ENCODE measurements at places on chromosomes 5 and 9.

- no peak for DNase-seq
Measured at GRCh38 chr9:132242621-132243155, 80.8 kb downstream of the NTNG2 start.

DNA sequence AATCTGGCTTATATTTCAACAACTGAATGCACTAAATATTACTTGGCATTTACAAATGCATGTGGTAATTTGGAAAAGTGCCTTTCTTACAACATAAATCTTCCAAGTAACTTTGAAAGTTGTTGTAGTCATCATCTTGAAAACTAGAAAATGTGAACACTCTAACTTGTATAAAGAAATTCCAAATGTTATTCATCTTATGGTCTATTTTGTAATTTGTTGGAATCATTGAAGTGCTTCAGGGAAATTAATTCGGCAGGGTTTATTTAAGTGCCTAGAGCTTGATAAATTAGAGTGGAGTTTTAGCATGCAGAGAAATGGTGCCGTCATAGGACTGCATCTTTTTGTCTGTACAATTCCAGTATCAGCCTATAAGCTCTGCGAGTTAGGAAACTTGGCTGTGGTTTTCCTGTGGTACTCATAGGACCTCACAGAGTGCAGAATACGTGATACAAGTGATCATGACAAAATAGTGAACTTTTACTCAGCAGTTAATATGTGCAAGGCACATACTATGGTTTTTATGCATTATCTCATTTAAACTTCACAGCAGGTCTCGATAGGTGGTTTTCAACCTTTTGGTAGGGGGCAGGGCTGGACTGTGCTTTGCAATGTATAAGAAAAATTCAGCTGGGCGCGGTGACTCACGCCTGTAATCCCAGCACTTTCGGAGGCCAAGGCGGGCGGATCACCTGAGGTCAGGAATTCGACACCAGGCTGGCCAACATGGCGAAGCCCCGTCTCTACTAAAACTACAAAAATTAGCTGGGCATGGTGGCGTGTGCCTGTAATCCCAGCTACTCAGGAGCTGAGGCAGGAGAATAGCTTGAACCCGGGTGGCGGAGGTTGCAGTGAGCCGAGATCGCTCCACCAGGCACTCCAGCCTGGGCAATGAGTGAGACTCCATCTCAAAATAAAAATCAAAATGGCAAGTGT is 79.6 kb downstream of the RAI14 start:
- no peak for DNase-seq

- DNase-seq = no peak
Measured at GRCh38 chr9:31519011-31519410, 865.4 kb upstream of the ACO1 start.

GRCh38 chr5:30341466-30341865 is 852.0 kb upstream of the CDH6 start:
- DNase-seq = no peak

- DNase-seq = no peak
Measured at GRCh38 chr9:119802133-119802532, 432.9 kb upstream of the BRINP1 start.

DNA sequence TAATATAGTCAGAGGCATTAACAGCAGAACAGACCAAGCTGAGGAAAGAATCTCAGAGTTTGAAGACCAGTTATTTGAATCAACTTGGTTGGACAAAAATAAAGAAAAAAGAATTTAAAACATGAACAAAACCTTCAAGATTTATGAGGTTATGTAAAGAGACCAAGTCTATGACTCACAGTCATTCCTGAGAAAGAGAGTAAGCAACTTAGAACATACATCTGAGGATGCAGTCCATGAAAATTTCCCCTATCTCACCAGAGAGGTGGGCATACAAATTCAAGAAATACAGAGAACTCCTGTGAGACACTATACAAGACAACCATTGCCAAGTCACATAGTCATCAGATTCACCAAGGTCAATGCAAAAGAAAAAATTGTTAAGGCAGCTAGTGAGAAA is 17.4 kb upstream of the C9orf72 start:
- DNase-seq = no peak

DNA sequence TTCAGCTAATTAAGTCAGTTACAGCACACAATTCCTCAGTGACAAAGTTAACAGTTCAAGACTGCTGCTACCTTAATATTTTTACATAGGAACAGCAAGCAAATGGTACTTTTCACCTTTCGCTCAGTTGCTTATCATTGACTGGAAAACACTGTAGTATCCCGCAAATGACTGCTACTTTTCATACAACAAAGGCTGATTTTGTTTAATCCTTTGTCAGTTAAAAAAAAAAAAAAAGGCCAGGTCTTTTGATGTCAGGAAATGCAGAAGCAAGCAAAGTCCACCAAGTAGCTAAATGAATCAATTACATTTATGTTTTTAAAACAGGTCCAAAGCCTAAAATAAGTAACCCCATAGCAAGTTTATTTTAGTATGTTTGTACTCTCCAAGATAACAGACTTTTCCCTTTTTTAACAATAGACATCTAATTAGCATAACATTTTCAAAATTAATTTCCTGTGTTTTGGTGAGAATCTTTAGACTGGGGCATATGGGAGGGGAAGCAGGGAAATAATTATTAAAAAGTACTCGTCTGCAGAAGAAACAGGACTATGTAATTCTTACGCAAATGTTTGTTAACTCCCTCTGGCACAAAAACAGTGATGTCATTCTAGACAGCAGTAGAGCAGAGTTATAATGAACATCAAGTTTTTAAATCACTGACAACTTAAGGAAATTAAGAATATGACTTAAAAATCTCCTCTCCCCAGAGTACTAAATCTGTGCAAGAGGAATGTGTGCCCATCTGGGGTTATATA is 9.6 kb downstream of the PFDN1 start:
- no peak for DNase-seq

DNA sequence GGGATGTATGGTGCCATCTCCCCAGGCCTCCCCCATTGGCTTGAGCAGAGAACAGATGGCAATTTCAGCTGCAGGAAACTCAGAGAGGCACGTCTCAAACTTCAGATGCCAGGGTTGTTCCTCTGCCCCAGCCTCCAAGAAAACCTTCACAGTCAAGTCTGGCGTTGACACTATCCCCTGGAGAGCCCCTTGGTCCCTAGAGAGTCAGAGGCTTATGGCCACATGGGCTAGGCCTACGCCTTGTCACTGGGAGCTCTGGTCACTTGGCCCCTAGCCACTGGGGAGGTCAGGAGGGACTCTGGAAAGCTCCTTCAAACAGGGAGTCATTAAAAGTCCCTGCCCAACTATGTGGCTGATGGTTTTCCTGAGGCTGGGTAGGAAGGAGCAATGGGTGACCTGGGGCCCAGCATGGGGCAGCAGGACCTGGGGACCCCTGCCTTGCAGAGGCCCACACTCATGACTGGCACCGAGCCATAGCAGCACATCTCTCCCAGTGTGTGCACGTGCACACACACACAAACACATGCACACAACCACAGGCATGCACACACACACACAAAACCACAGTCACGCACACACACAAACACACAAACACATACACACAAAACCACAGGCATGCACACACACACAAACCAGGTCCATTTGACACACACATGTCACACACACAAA is 144.2 kb downstream of the GADD45G start:
- DNase-seq = no peak

DNA sequence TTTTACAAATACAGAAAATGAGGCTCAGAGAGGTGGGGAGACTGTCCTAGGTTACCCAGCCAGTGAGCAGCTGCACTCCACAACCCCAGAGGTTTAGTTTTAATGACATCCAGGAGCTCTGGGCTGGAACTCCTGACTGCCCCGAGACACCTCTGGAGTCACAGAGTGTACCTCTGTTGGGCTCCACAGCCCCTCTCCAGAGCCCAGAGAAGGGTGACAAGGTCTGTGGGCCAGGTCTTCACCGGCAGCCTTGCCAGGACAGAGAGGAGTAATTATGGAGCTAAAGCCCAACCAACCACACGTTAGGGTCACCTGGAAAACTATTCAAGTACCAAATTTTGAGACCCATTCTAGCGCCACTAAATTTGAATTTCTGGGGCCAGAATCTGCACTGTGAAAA is 11.1 kb downstream of the CDX1 start:
- no peak for DNase-seq

DNA sequence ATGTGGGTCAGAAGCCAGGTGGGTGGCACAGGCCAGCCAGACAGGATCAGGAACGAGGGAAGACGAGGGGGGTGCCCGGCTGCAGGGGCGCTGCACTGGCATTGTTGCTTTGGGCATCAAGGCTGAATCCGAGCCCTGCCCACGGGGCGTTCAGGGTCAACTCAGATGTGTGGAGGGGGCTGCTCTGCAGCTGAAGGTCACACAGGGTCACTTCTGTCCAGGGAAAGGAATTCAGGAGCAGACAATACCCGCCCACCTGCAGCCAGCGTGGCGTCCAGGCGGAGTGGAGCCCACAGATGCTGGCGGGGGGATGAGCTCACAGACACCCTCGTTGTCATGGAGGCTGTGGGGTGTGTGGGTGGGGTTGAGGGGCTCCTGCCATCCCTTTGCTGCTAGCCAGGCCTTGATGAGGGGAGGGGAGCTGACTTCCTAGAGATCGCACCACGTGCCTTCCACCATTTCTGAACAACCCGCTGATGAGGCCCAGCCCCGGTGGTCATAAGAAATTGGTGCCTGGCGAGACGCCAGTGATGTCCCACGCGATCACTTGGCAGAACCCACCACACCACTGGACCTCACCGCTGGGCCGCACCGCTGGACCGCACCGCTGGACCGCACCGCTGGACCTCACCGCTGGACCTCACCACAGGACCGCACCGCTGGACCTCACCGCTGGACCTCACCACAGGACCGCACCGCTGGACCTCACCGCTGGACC is 31.2 kb downstream of the MRPL36 start:
- no peak for DNase-seq

DNA sequence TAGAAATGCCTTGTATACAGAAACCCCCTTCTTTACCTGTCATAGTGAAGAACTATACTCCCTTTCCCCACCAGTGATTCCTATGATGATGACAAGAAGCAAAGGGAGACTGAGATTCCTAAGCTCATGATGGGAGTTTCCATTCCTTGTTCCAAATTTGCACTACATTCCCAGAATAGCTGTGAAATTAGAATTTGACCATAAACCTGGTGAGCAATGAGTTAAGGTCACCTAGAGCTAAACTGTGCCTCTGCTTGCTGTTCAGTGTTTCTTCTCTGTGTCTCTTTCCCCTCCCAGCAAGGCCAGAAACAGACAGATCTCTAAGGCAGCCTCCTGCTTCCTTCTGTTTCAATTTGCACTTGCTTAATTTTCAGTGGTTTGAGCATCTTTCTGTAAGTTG is 332.1 kb downstream of the PIK3R1 start:
- DNase-seq = no peak

DNA sequence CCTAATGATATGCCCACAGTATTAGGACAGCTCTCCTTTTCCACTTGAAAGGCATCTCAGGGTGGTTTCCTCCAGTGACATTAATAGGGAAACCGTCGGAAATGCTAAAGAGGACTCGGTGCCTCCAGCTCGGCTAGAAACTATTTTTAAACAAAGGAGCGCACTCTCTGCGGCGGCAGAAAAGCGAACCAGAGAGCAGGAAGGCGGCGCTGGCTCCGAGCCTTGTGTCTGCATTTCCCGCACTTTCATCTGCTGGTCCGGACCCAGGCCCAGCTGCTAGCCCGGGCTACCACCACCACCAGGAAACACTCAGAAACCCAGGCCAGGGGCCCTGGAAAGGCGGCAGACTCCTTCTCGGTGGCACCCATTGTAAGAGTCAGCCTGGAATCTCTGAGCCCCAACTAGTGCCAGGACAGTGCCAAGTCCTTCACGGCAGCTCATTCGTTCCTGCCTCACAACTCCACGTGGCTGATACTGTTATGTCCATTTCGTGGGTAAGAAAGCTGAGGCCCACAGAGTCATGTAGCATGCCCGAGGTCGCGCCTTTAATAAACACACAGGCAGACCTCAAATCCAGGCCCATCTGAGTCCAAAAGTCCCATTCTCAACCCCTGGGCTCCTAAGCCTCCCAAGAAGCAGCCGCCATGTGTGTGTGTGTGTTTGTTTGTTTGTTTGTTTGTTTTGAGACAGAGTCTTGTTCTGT is 73.9 kb downstream of the VAV2 start:
- no peak for DNase-seq

DNA sequence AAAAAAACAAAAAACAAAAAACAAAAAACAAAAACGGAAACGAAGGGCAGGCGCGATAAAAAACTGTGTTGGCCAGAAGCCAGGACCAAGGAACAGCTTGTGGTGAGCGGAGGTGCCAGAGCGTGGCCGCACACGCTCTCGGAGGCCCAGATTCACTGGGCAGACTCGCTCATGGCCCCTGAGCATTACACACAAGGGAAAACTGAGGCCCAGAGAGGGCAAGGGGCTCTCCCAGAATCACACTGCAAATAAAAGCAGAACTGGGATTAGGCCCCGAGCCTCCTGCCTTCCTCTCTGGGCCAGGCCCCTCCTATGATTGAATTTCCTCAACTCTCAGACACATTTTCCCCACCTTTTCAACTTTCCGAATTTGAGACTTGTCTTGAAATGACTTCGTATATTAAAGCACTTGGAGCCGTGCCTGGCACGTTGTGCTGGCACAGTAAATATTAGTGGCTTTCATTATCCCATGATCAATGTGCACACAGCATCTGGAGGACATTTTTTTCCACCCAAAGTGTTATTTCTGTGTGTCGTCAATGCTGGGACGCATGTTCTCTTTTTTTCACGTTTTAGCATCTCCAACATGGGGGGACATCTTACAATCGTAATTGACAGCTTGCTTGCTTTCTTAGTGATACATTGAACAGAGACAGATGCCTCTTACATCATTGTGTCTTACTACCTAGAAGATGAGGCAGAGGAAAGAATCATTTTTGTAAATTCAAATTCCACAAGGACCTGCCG is 7.4 kb downstream of the FIBCD1 start:
- DNase-seq = peak; percentile 81

DNA sequence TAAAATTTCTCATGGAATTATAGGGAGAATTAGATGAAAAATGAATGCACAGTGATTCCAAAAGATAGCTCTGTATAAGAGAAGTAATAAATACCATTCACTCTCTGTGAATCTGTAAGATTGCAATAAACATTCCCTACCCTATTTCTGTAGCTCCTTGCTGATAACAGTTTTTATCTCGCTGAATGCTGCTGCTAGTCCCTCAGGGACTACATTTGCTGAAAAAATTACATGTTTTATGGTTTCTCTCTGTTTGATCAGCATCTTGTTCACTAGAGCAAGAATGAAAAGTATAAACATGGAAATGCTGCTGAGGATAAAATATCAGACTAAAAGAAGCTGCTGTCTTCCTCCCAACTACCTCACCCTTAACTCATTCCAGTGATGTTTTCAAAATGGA is 44.3 kb upstream of the TYRP1 start:
- DNase-seq = no peak

DNA sequence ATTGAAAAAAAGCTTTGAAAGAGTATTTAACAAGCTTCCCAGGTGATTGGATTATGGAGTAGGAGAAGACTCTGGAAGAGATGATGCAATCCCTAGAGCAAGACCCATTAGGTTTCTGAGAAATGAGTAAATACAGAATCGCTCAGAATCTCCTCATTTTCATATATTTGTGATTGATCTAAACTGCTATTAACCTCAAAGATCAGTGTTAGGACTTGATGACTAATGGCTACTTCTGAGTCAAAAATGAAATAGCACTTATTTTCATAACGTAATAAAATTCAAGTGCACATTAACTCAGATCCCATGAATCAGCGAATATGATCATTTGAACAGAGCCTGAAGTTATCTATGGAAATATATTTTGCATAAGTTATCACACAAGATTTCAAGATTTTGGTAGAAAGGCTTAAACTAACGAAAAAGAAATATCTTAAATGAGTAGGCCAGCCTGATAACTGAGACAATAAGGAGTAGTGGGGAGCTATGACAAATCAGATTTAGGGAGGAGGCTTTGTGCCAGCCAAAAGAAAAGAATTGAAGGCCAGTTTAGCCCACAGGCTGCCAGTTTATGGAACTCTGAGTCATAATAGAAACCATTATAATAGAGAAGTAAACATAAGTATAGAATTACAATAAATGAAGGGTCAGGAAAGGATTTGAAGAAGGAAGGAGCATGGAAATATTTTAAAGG is 106.7 kb upstream of the OSMR start:
- no peak for DNase-seq
